CD4-positive, alpha-beta memory T cell (primary cell): ENCODE measurements at places on chromosomes 1 and 21. TPM values are rescaled to one million over a fixed set of nuclear protein-coding genes. Genes with fewer than 3 reads are reported as not detected.

- H3K4me1 ChIP-seq: peaks cover 30% of the 10 kb centered on the region
- no peak for DNase-seq
- no peaks in the 10 kb centered on the region for H3K27me3 ChIP-seq
- H3K4me3 ChIP-seq: no peak overlapping the region
- no peak overlapping the region for H3K27ac ChIP-seq
- no peaks in the 10 kb centered on the region for H3K36me3 ChIP-seq
Measured at GRCh38 chr21:35227786-35228185, 178.7 kb upstream of the RUNX1 start.

Gene EPS8L3
- not detected for total RNA-seq

GRCh38 chr21:17454315-17455027, 58.4 kb upstream of the CXADR start:
- no peak overlapping the region for H3K27ac ChIP-seq
- no peaks in the 10 kb centered on the region for H3K4me1 ChIP-seq
- no peak overlapping the region for H3K4me3 ChIP-seq
- no peaks in the 10 kb centered on the region for H3K36me3 ChIP-seq

- no peaks in the 10 kb centered on the region for H3K27me3 ChIP-seq
- H3K4me1 ChIP-seq: no peaks in the 10 kb centered on the region
- DNase-seq: no peak
- H3K27ac ChIP-seq: no peak overlapping the region
- H3K4me3 ChIP-seq: no peak overlapping the region
Measured at GRCh38 chr1:31470794-31471315, 57.8 kb downstream of the SERINC2 start.

GRCh38 chr1:178145605-178146004, 51.7 kb downstream of the RASAL2 start:
- H3K27ac ChIP-seq: no peak overlapping the region
- H3K4me3 ChIP-seq: no peak overlapping the region
- no peaks in the 10 kb centered on the region for H3K27me3 ChIP-seq
- no peak for DNase-seq
- H3K4me1 ChIP-seq: no peaks in the 10 kb centered on the region

GRCh38 chr21:42505090-42505726, 8.4 kb upstream of the SLC37A1 start:
- no peak overlapping the region for H3K4me3 ChIP-seq
- no peaks in the 10 kb centered on the region for H3K36me3 ChIP-seq
- H3K27me3 ChIP-seq: no peaks in the 10 kb centered on the region
- H3K27ac ChIP-seq: no peak overlapping the region
- H3K4me1 ChIP-seq: no peaks in the 10 kb centered on the region

Gene ACTN2
- total RNA-seq: not detected

DNA sequence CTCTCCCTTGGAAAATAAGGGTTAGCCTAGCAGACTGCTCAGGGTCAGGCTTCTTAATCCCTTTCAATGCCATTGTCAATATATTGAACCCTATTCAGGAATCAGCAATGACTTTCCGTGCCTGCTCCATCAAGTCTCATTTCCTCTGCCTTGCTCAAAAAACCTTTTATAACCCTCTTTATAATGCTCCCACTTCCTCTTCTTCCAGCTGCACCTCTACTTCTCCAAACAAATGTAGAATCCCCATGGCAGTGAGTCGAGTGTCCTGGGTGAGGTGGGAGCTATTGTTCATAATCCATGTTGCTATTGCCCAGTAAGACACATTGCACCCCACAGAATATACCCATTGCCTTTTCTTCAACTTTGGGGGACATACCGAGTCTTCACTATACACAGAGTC, 58.6 kb downstream of the OLIG1 start:
- peaks cover 7% of the 10 kb centered on the region for H3K4me1 ChIP-seq
- H3K27ac ChIP-seq: no peak overlapping the region
- DNase-seq: no peak
- H3K36me3 ChIP-seq: no peaks in the 10 kb centered on the region
- no peak overlapping the region for H3K4me3 ChIP-seq
- H3K27me3 ChIP-seq: no peaks in the 10 kb centered on the region

DNA sequence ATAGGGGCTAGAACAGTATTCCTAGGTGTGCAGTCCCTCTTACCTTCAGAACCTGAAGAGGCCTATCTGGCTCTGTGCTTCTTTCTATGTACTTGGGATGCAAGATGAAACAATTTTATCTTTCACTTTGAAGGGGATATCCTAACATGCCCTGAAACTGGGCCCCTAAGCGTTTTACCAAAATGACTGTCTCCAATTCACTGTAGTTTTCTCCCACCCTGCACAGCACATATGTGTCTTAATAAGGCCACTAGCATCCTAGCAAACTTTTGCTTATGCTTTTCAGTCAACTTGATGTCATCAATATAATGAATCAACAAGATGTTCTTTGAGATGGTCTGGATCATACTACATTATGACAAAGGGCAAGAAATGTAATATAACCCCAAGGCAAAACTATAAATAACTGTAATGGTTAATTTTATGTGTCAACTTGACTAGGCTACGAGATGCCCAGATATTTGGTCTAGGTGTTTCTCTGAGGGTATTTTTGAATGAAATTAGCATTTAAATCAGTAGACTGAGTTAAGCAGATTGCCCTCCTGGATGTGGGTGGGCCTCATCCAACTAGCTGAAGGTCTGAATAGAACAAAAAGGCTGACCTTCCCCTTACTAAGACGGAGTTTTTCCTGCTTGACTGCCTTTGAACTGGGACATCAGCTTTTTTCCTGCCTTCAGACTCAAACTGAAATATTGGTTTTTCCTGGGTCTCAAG, 9.2 kb upstream of the ZSWIM5 start:
- no peaks in the 10 kb centered on the region for H3K4me1 ChIP-seq
- no peak overlapping the region for H3K4me3 ChIP-seq
- DNase-seq: no peak
- no peaks in the 10 kb centered on the region for H3K36me3 ChIP-seq
- no peaks in the 10 kb centered on the region for H3K27me3 ChIP-seq
- no peak overlapping the region for H3K27ac ChIP-seq

GRCh38 chr1:218412171-218412570, 67.0 kb downstream of the TGFB2 start:
- no peaks in the 10 kb centered on the region for H3K36me3 ChIP-seq
- no peaks in the 10 kb centered on the region for H3K4me1 ChIP-seq
- no peak overlapping the region for H3K27ac ChIP-seq
- no peaks in the 10 kb centered on the region for H3K27me3 ChIP-seq
- no peak for DNase-seq
- H3K4me3 ChIP-seq: no peak overlapping the region
